Calu3 (cell line): ENCODE measurements at places on chromosomes 4 and X. TPM values are rescaled to one million over a fixed set of nuclear protein-coding genes. Genes with fewer than 3 reads are reported as not detected.

LGI2 gene
- 0.59 and 0.86 TPM in 2 replicates for total RNA-seq

DNA sequence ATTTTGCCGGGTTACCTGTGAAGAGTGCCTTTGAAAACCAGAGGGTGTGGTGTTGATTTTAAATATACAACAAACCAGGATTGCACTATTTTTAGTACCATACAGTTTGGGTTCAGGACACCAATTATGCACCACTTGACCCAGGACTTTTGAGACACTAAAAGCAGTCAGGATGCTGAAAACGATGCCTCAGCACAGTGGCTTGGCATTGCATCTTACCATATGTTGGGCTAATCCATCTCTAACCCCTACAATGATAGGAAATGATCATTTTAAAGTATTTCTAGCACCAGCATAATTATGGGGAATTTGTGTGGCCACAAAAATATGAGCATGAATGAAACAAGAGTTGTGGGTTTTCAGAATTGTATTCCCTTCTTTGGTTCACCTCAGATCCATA lies 4.1 kb downstream of the IBSP start:
- no peak for DNase-seq

DNA sequence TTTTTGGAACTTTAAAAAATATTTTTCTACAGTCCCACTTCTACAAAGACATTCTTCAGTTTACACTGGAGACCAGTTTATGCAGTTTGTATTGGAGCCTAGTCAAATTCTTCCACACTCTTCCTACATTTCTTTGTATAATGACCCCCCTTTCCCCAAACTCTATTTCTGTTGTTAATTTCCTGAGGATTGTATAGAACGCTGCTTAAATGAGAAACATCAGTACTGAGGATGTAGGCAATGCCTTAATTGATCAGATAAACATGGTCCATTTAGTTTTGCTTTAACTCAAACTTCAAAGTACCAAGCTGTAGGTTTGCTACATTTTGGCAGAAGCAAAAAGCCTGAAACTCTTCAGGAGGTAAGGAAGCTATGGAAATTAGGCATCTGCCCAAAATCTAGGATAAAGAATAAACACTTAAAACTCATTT lies 155.5 kb downstream of the SLC7A11 start:
- no peak for DNase-seq

- DNase-seq: no peak
Measured at GRCh38 chr4:88817740-88818139, 120.1 kb upstream of the NAP1L5 start.
